Cardiac ventricle fibroblast (primary cell): ENCODE measurements at places on chromosomes 1 and 21. TPM values are rescaled to one million over a fixed set of nuclear protein-coding genes. Genes with fewer than 3 reads are reported as not detected.

TP53BP2 gene
- 25.5 and 26.2 TPM in 2 replicates for total RNA-seq

SLC5A9 gene
- not detected in 2 replicates for total RNA-seq

CNR2 gene
- not detected in 2 replicates for total RNA-seq

LCE5A gene
- total RNA-seq, result not detected in 2 replicates

PRAMEF1 gene
- not detected in 2 replicates for total RNA-seq

KRTAP7-1 gene
- not detected in 2 replicates for total RNA-seq

S100A14 gene
- total RNA-seq, result not detected in 2 replicates

ANKRD34A gene
- 0.39 and 0.75 TPM in 2 replicates for total RNA-seq

SORT1 gene
- total RNA-seq, result 3.5 and 4.6 TPM in 2 replicates

ABCA4 gene
- total RNA-seq, result 0.31 and 0.59 TPM in 2 replicates

HFM1 gene
- total RNA-seq, result 0.05 and 0.12 TPM in 2 replicates

EFNA3 gene
- 1.2 and 1.8 TPM in 2 replicates for total RNA-seq
